Nasal cavity respiratory epithelium epithelial cell of viscerocranial mucosa (primary cell): ENCODE measurements at places on chromosomes 3 and 15. TPM values are rescaled to one million over a fixed set of nuclear protein-coding genes. Genes with fewer than 3 reads are reported as not detected.

Gene GP9
- total RNA-seq, result not detected in 2 replicates

Gene CSTA
- 114 and 450 TPM in 2 replicates for total RNA-seq

Gene PPP1R14D
- not detected in 2 replicates for total RNA-seq

Gene KPNA1
- 33.2 and 66.7 TPM in 2 replicates for total RNA-seq

Gene CFAP91
- total RNA-seq, result 0.07 TPM in 1 of 2 replicates, not detected in the other

Gene TOPAZ1
- total RNA-seq, result not detected in 2 replicates

Gene DUOXA1
- 36.2 and 50.6 TPM in 2 replicates for total RNA-seq

Gene CD276
- 16.4 and 71.6 TPM in 2 replicates for total RNA-seq

Gene MLH1
- total RNA-seq, result 38.2 and 40.7 TPM in 2 replicates

Gene ANKRD34C
- total RNA-seq, result not detected in 2 replicates

Gene CACNA2D2
- under 0.01 TPM in 1 of 2 replicates, not detected in the other for total RNA-seq

Gene GLDN
- total RNA-seq, result 0.07 and 0.34 TPM in 2 replicates

Gene ANKRD28
- 53.0 and 59.9 TPM in 2 replicates for total RNA-seq

Gene NR1I2
- total RNA-seq, result under 0.01 TPM in 2 replicates

Gene OR5K1
- total RNA-seq, result not detected in 2 replicates

Gene SAXO2
- total RNA-seq, result 0.68 and 3.1 TPM in 2 replicates

Gene CASR
- total RNA-seq, result not detected in 2 replicates

Gene CORO2B
- total RNA-seq, result under 0.01 and 0.14 TPM in 2 replicates

Gene LRRC3B
- total RNA-seq, result not detected in 2 replicates

Gene SNURF
- total RNA-seq, result 7.9 and 53.2 TPM in 2 replicates

Gene FRMD5
- 2.7 and 2.8 TPM in 2 replicates for total RNA-seq

Gene SPESP1
- 1.7 and 4.9 TPM in 2 replicates for total RNA-seq

Gene FBXL2
- total RNA-seq, result 7.2 and 20.6 TPM in 2 replicates

Gene ZXDC
- 25.3 and 36.1 TPM in 2 replicates for total RNA-seq

Gene KCNH8
- not detected in 2 replicates for total RNA-seq

Gene ZBED2
- total RNA-seq, result 2.1 and 8.2 TPM in 2 replicates

Gene DUOX2
- total RNA-seq, result 1.0 and 3.2 TPM in 2 replicates

Gene EPHA3
- total RNA-seq, result 0.14 TPM in 1 of 2 replicates, not detected in the other

Gene SPRED1
- total RNA-seq, result 22.6 and 30.1 TPM in 2 replicates

Gene THRB
- total RNA-seq, result 7.5 and 14.2 TPM in 2 replicates

Gene ADAMTS7
- total RNA-seq, result 0.34 and 5.0 TPM in 2 replicates

Gene PRR20G
- total RNA-seq, result not detected in 2 replicates

Gene LRRN1
- total RNA-seq, result under 0.01 and 15.3 TPM in 2 replicates

Gene KLHL6
- 0.36 TPM in 1 of 2 replicates, not detected in the other for total RNA-seq

Gene TNFSF10
- total RNA-seq, result 7.9 and 191 TPM in 2 replicates

Gene BMF
- 0.34 and 1.00 TPM in 2 replicates for total RNA-seq

Gene TMEM62
- 18.8 and 21.2 TPM in 2 replicates for total RNA-seq

Gene SLC4A7
- total RNA-seq, result 114 and 150 TPM in 2 replicates

Gene MYO5A
- 56.9 and 60.5 TPM in 2 replicates for total RNA-seq

Gene STRIT1
- total RNA-seq, result not detected in 2 replicates

Gene SYNPR
- not detected in 2 replicates for total RNA-seq

Gene HDC
- total RNA-seq, result under 0.01 TPM in 1 of 2 replicates, not detected in the other

Gene STARD9
- 0.34 and 1.9 TPM in 2 replicates for total RNA-seq

Gene SEMA3F
- total RNA-seq, result 37.3 and 205 TPM in 2 replicates

Gene ALDH1A2
- 0.68 and 0.85 TPM in 2 replicates for total RNA-seq

Gene GABRR3
- total RNA-seq, result not detected in 2 replicates

Gene TPRG1
- 0.34 and 1.3 TPM in 2 replicates for total RNA-seq

Gene POPDC2
- total RNA-seq, result 0.28 and 0.34 TPM in 2 replicates

Gene CLDN11
- total RNA-seq, result 0.34 and 0.43 TPM in 2 replicates

Gene ARHGAP11A
- total RNA-seq, result 2.1 and 2.3 TPM in 2 replicates

Gene ERICH6
- total RNA-seq, result not detected in 2 replicates

Gene GRM2
- total RNA-seq, result under 0.01 TPM in 2 replicates

Gene SNTN
- not detected in 2 replicates for total RNA-seq
